ENCODE measurements at places on chromosomes 5 and 9. TPM values are rescaled to one million over a fixed set of nuclear protein-coding genes. Genes with fewer than 3 reads are reported as not detected.

Gene EQTN
- 1.1 TPM for total RNA-seq

DNA sequence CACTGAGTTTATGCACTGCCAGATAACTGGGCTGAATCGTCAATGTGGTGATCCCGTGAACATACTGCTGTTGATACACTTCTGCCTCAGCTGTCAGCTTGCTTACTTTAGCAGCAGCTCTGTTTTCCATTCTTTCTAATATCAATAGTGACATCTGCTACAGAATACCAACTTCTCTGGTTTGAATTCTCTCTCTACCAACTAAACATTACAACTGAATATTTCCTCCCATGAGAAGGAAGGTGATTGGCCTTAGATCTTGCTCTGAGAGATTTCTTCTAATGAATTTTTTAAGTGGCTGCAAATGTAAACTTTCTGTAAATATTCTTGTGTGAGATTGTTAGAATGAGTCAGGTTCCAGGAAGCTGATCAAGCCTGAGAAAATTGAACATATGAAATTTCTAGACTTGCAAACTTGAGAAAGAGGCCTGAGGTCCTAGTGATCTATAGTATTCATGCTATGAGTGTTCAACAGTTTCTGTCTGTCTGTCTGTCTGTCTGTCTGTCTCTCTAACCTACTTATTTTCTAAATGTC is 205.5 kb upstream of the CDKN2B start:
- no peak for DNase-seq

DNA sequence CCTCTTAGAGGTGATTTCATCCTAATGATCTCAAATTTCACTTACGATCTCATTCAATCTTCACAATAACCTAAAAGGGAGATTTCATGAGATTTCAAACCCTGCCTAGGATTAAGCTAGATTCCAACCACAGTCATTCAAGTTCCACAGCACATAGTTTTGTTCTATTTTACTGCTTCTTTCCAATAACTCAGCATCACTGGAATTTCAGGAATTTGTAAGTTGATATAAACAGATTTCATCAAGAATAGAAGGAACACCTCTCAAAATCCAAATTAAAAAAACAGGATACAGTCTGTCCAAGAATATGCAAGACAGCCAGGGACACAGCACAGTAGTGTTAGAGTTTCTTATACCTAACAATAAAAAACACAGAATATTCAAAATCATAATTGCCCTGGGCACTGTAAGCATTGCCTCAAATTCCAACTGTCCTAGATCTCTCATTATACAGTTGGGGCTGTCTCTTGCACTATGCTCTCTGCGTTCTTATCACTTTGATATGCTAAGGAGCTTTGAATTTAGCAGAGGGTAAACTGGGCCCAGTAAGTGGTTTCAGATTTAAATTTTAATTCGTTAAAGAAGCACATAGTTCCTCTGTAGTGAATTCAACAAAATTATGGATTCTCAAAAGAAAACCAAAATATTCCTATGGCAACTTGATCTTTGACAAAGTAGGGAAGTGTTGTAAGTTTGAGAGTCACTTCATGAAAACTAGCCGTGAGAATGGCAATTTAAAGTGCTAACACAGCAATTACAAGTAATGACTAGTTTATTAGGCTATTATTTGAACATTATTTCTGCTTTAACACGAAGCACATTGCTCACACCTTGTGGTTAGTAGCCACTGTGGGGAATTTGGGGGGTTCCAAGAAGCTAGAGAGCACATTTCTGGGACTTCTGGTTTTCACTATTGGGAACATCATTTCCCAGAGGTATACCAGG is 478.6 kb upstream of the C9orf72 start:
- no peak for DNase-seq

GRCh38 chr5:145237843-145238242 is 597.3 kb downstream of the PRELID2 start:
- peak; percentile 34 for DNase-seq

Gene LIFR
- 33.4 TPM for total RNA-seq

GRCh38 chr5:71652349-71652748 is 65.2 kb downstream of the MCCC2 start:
- no peak for DNase-seq

GRCh38 chr9:27441741-27442070 is 82.4 kb upstream of the IFNK start:
- no peak for DNase-seq

Gene C5orf46
- total RNA-seq, result not detected

DNA sequence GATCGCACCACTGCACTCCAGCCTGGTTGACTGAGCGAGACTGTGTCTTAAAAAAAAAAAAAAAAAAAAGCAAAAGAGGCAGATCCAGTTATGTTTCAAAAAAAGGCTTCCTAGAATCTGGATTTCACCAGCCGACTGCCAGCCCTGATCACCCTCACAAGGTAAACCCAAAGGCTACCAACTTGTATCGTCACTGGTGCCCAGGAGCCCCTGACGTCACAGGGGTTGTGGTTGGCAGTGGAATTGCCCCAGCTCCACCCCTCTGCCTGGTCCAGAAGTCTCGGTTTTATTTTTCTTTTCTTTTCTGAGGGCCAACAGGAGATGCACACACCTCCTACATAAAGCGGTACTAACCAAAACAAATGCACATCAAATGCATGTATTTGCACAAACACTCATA is 6.0 kb upstream of the LMX1B start:
- no peak for DNase-seq

- no peak for DNase-seq
Observed at GRCh38 chr9:127021664-127022363, 100.6 kb downstream of the ANGPTL2 start.

DNA sequence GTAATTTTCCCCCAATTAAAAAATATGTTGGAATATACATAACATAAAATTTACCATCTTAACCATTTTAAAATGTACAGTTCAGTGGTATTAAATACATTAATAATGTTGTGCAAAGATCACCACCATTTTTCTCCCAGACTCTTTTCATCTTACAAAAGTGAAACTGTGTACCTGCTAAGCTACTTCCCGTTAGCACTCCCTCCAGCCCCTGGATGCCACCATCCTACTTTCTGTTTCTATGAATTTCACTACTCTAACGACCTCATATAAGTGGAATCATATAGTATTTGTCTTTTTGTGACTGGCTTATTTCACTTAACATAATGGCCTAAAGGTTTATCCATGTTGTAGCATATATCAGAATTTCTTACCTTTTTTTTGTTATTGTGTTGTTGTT is 112.9 kb downstream of the HSPA4 start:
- DNase-seq, result no peak

DNA sequence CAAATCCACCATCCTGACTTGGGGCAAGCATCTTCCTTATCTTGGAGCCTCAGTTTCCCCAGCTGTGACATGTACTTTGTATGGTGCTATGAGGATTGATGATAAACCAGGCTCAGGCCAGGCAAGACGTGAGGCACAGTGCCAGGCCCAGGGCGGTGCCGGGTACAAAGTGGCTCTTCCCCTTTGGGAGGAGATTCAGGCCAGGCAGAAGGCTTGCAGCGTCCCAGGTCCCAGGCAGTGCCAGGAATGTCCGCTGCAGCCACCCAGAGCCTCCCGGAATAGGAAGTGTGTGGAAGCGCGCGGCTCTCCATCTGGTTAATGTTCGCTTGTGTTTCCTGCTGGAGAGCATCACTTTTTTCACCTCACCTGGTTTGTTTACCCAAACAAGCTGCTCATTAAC is 12.6 kb upstream of the DENND1A start:
- no peak for DNase-seq

Gene ARAP3
- total RNA-seq, result 6.4 TPM

Gene CCDC192
- 0.60 TPM for total RNA-seq

GRCh38 chr9:34701023-34701768 is 8.7 kb downstream of the CCL21 start:
- peak; percentile 83 for DNase-seq

DNA sequence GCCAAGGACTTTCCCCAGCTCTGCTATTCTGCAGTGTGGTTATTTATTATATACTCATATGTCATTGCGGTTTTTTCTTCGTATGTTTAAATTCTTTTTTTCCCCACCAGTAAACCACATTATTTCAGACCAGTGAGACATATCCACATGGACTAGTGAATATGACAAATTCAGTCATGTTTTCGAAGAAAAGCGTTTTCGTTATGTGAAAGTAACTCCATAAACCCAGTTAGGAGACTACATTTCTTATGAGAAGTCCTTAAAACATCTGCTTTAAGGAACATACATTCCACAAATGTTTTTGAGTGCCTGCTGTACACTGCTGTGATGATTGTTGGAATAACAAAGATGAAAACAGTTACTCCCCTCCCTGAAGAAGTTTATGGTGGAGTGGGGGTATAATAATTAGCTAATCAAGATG is 591.8 kb upstream of the CLINT1 start:
- no peak for DNase-seq

Gene C5orf34
- total RNA-seq, result 4.8 TPM

GRCh38 chr9:110575945-110576344 is 3.6 kb downstream of the SVEP1 start:
- no peak for DNase-seq

GRCh38 chr9:27341545-27342294 is 44.8 kb upstream of the EQTN start:
- DNase-seq, result no peak

Gene UNC13B
- total RNA-seq, result 111 TPM

DNA sequence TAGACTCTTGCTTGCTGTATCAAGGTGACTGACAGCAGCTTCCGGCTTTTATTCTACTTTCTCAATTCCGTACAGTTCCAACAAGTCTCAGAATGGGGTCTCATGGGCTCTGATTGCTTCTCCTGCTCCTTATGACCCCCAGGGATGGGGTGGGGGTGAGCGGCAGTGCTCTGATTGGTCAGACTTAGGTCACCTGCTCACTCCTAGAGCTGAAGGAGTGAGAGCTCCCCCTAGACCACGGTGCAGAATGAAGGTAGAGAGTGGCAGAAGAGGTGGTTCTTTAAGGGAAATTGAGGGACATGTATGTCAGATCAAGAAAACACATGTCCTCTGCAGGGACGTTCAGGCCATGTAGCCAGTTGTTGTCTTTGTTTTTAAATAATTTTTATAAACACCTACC is 115.2 kb downstream of the C9orf152 start:
- DNase-seq, result no peak

Gene TMEM215
- total RNA-seq, result not detected

Gene ADGRD2
- not detected for total RNA-seq

DNA sequence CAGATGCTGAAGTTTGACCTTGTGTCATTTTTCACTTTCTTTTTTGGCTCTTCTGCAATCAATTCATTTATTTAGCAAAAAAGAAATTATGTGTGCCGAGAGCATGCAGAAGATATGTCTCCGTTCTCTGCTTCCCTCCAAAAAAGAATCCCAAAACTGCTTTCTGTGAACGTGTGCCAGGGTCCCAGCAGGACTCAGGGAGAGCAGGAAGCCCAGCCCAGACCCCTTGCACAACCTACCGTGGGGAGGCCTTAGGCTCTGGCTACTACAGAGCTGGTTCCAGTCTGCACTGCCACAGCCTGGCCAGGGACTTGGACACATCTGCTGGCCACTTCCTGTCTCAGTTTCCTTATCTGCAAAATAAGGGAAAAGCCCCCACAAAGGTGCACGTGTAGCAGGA is 2.4 kb downstream of the FGFR4 start:
- DNase-seq, result no peak

GRCh38 chr5:109688630-109688969 is 1.1 kb upstream of the MAN2A1 start:
- DNase-seq, result peak; percentile 10
